ENCODE measurements at places on chromosomes 5 and 9. TPM values are rescaled to one million over a fixed set of nuclear protein-coding genes. Genes with fewer than 3 reads are reported as not detected.

- peak; percentile 47 for DNase-seq
Observed at GRCh38 chr9:127910613-127911205, 6.1 kb downstream of the ST6GALNAC4 start.

GRCh38 chr9:95383185-95383676, 65.7 kb upstream of the FANCC start:
- peak; percentile 85 for DNase-seq

DNA sequence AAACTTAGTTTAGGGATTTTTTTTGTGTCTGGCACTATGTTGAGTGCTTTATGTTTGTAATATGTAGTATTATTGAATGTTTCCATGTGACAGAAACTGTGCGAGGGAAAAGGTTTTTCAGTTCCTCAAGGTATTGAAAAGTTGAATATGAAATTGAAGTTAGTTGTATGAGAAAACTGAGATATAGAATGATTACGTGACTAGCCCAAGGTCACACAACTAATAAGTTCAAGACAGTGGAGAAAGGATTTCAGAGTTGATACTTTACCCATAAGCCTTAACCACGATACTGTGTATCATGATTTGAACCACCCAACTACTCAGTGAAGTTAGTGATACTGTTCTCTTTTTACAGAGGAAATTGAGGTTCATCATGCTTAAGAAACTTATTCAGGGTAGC, 5.7 kb downstream of the NIPBL start:
- DNase-seq: no peak

Gene BNC2
- total RNA-seq: 45.2 TPM

Gene NUP155
- 43.9 TPM for total RNA-seq
